Testis (tissue), 5 donors: ENCODE measurements at places on chromosomes 6 and 20. TPM values are rescaled to one million over a fixed set of nuclear protein-coding genes. Genes with fewer than 3 reads are reported as not detected.

Gene SLC26A8
- 52.0 TPM for total RNA-seq

Gene CFAP206
- 48.8 TPM for total RNA-seq

Gene TINAG
- total RNA-seq = not detected

Gene CD93
- total RNA-seq = 14.2 TPM

Gene OR2J2
- total RNA-seq = 3.0 TPM

Gene ARG1
- total RNA-seq = not detected

Gene KHDC1
- 4.8 TPM for total RNA-seq

Gene FARS2
- 26.8 TPM for total RNA-seq

Gene TBP
- 44.4 TPM for total RNA-seq

Gene SLC22A7
- not detected for total RNA-seq

Gene HLA-DMB
- total RNA-seq = 6.0 TPM

Gene MAS1
- 0.39 TPM for total RNA-seq

Gene HLA-DQA1
- 0.94 TPM for total RNA-seq

Gene SMIM29
- total RNA-seq = 35.8 TPM

Gene PRIM2
- 13.2 TPM for total RNA-seq

Gene SOBP
- total RNA-seq = 17.2 TPM

Gene KCNK17
- 0.47 TPM for total RNA-seq

Gene SLC22A2
- 0.99 TPM for total RNA-seq

Gene LIME1
- 47.4 TPM for total RNA-seq

Gene CYP21A2
- total RNA-seq = 0.81 TPM

Gene CRISP1
- total RNA-seq = 0.55 TPM

Gene SYCP2
- 23.8 TPM for total RNA-seq

Gene ADAT2
- 5.7 TPM for total RNA-seq

Gene PHACTR1
- total RNA-seq = 6.5 TPM

Gene BTNL2
- total RNA-seq = not detected

Gene PSMG4
- 46.1 TPM for total RNA-seq

Gene TFAP2C
- 1.3 TPM for total RNA-seq

Gene EYS
- 1.3 TPM for total RNA-seq

Gene EPB41L2
- 139 TPM for total RNA-seq

Gene GNAS-AS1
- 3.5 TPM for total RNA-seq

Gene NCOA6
- total RNA-seq = 54.4 TPM

Gene IRF4
- 3.7 TPM for total RNA-seq

Gene HLA-DQA2
- not detected for total RNA-seq

Gene TRIM10
- 0.25 TPM for total RNA-seq

Gene PRSS16
- total RNA-seq = 7.9 TPM

Gene PBX2
- 97.9 TPM for total RNA-seq

Gene RIMS1
- 40.6 TPM for total RNA-seq

Gene TTPAL
- total RNA-seq = 12.0 TPM

Gene ULBP1
- 5.9 TPM for total RNA-seq

Gene ZBTB12
- 5.3 TPM for total RNA-seq

Gene KIAA1755
- 7.6 TPM for total RNA-seq

Gene NMBR
- 2.2 TPM for total RNA-seq

Gene DEF6
- total RNA-seq = 13.1 TPM

Gene CCN5
- 152 TPM for total RNA-seq

Gene CLPSL1
- not detected for total RNA-seq

Gene HDAC2
- total RNA-seq = 99.3 TPM

Gene KCNG1
- total RNA-seq = 78.2 TPM

Gene STMND1
- total RNA-seq = 19.3 TPM

Gene ROMO1
- total RNA-seq = 200 TPM

Gene VIP
- total RNA-seq = 0.81 TPM

Gene LY86
- 0.87 TPM for total RNA-seq

Gene EDN1
- total RNA-seq = 12.8 TPM

Gene SLC17A9
- 3.2 TPM for total RNA-seq
